ENCODE measurements at places on chromosomes 12 and 14. TPM values are rescaled to one million over a fixed set of nuclear protein-coding genes. Genes with fewer than 3 reads are reported as not detected.

KRT79 gene
- polyA plus RNA-seq: not detected

OTOGL gene
- 0.22 TPM for polyA plus RNA-seq

GRCh38 chr14:105531088-105531893 is 4.9 kb downstream of the TMEM121 start:
- no peak for DNase-seq

GRCh38 chr12:19741132-19741489 is 301.8 kb downstream of the AEBP2 start:
- DNase-seq: peak; percentile 26

DNA sequence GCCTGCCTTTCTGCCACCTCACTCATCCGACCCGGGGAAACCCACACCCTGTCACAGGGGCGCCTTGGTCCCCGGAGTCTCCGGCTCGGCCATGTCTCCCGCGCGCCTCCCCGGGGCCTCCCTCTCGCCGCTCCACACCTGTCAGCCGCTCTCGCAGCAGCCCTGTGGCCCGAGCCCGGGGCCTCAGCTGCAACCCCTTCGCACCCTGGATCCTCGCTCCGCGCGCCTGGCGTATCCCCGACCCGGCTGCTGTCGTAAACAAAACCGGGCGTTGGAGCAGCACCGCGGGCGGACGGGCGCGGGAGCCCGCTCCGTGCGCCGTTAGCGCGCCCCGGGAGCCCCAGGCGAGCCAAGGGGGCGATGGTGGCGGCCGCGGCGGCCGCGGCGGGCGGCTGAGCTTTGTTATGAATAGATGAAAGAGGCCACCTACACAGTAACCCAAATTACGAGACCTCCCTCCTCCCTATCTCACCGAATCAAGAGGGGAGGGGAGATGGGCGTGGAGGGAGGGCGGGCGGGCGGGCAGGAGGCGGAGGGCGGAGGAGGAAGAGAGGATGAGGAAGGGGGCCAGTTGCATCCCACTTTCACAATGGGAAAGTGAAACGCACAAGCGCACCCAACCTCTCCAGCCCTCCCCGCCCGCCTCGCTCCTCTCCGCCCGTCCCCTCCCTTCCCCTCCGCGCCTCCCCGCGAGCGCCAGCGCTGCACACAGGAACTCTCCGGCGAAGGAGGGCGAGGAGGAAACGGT is at the start of gene PLXNC1:
TSS of gene PLXNC1 (plus strand) at position 587 of the 748 bp plus-strand sequence. CDS start 395 bp downstream, outside the sequence.
- DNase-seq: no peak

TAS2R9 gene
- not detected for polyA plus RNA-seq

GRCh38 chr12:130685250-130685787 is 30.8 kb downstream of the RIMBP2 start:
- no peak for DNase-seq

DNA sequence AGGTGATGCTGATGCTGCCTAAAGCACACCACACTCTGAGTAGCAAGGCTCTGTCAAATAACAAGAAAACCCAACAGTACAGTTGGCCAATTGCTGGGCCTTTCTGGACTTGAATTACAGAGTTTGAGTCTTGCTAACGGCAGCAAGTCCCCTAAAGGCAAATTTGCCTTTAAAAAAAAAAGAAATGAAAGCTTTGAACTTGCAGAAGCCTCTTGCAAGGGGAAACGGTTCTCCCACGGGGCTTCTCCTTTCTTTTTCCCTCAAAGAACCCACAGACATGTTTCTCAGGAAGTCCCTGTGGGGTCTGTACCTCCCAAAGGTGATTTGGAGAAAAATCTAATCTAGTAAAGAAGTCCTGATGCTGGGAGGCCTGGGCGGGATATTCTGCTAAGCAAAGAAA is 191.3 kb upstream of the MYL2 start:
- no peak for DNase-seq

DTX3 gene
- 25.9 TPM for polyA plus RNA-seq

GRCh38 chr12:93883436-93884154 is 206.4 kb downstream of the CRADD start:
- DNase-seq: no peak

DNA sequence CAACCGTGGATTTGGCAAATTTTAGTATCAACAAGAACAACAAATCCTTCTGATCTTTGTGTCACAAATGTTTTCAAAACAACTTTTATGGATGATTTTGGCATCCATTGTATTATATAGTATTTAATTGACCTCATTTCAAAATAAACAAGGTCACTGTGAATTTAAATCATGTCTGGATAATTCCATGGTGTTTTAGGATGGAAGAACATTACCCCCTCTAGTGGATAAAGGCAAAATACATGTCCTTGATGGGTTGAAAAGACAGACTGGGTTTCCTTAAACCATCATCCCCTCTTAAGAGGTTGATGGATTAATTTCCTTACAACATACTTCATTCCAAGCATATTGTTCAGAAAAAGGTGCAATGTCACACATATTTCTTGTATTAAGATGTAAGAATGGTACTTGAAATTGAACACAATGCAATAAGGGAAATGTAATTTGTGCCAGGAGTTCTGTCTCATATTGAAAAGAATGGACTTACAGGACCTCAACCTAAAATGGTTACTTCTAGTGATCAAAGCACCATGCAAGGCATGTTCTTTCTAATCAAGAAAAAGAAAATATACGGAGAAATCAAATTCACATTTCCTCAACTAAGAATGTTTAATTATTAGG is 352.0 kb downstream of the BCAT1 start:
- peak; percentile 4 for DNase-seq

DNA sequence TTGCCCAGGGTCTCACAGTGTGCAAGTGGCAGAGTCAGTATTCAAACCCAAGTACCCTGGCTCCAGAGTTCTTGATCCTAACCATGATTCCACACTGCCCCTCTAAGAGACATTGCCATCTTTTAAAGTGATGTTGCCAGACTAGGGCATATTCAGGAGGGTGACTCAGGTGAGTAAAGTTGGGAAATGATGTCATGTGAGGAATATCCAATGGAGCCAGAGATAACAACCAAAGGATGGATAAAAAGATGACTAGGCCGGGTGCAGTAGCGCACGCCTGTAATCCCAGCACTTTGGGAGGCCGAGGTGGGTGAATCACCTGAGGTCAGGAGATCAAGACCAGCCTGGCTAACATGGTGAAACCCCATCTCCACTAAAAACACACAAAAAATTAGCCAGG is 85.6 kb downstream of the SMOC1 start:
- DNase-seq: no peak

DNA sequence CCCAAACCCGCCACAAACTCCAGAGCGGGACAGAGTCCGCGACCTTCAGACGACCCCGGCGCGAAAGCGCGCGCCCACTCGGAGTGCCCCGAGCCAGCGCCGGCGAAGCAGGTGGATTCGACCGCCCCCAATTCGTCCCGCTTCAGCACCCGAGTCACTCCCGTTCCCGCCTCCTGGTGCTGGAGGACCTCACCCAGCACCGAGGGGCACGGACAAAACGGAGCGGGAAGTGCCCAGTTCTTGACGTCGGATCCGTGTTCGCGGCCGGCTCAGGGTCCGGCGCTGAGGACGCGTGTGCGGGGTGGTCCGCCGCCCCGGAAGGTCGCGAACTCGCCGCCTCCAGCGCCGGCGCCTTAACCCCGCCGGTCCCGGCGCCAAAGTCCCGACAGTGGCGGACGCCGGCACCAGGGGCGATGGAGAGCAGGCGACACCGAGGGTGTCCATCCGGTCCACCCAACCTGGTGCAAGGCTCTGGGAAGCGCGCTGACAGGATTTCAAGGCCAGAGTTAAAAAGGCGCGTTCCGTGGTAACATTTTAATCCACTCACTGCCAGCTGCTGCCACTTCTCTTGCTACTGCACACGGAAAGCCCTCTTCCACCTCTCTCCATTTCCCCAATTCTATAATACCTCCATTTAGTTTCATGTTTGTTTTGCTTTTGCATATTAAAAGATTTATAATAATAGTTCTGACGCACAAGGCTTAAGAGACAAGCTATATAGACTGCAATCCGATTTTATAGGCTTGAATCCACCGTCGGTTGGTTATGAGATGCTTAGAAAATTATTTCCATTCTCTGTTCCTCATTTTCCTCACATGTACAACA is 240.0 kb upstream of the CPNE8 start:
- peak; percentile 49 for DNase-seq
